ENCODE measurements at places on chromosomes 12 and 14. TPM values are rescaled to one million over a fixed set of nuclear protein-coding genes. Genes with fewer than 3 reads are reported as not detected.

GRCh38 chr12:44542716-44543115, 333.4 kb downstream of the NELL2 start:
- DNase-seq: no peak

- no peak for DNase-seq
Observed at GRCh38 chr12:67573566-67573965, 75.0 kb upstream of the DYRK2 start.

Gene LRTM2
- 0.81 TPM for polyA plus RNA-seq

Gene KRT6C
- not detected for polyA plus RNA-seq

DNA sequence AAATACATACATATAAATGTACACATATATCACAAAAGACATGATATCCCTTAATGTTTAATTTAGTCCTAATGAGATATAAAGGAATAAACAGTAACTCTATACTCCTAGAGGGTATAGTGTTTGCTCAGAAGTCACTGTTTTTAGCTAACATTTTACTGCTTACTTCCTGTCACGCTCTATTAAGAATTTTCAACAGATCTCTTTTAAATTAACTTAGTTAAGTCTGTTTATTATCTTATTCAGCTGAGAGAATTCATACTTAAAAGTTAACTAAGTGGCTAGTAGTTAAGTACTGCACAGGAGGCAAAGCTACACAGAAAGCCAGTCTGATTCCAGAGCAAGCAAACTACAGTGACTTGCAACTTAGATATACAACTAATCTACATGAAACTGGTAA, 39.9 kb downstream of the GXYLT1 start:
- no peak for DNase-seq

GRCh38 chr14:71320734-71321573, 413.7 kb downstream of the PCNX1 start:
- no peak for DNase-seq
